ENCODE measurements at places on chromosomes 5 and 9. TPM values are rescaled to one million over a fixed set of nuclear protein-coding genes. Genes with fewer than 3 reads are reported as not detected.

The DHX29 gene
- 35.3 TPM for total RNA-seq

The CDKN2B-AS1 gene
- total RNA-seq: 0.57 TPM

The SLC1A1 gene
- total RNA-seq: 5.3 TPM

The PCDHA2 gene
- 0.15 TPM for total RNA-seq

The TXNDC8 gene
- total RNA-seq: not detected

The MGAT4B gene
- 154 TPM for total RNA-seq

The ECSCR gene
- 46.2 TPM for total RNA-seq

The LRRC8A gene
- 60.8 TPM for total RNA-seq

The NIM1K gene
- not detected for total RNA-seq

The PCDHGC3 gene
- 116 TPM for total RNA-seq

The MELK gene
- total RNA-seq: 3.5 TPM

The MPDZ gene
- total RNA-seq: 22.5 TPM

The CTXN3 gene
- not detected for total RNA-seq

The OBP2B gene
- not detected for total RNA-seq

The C5 gene
- total RNA-seq: 16.4 TPM

The C7 gene
- total RNA-seq: 763 TPM

The AGTPBP1 gene
- 29.4 TPM for total RNA-seq

The NSMF gene
- 34.1 TPM for total RNA-seq

The LYRM7 gene
- total RNA-seq: 6.0 TPM

The BTNL9 gene
- total RNA-seq: 73.1 TPM
